ENCODE measurements at places on chromosomes 1 and 21.

DNA sequence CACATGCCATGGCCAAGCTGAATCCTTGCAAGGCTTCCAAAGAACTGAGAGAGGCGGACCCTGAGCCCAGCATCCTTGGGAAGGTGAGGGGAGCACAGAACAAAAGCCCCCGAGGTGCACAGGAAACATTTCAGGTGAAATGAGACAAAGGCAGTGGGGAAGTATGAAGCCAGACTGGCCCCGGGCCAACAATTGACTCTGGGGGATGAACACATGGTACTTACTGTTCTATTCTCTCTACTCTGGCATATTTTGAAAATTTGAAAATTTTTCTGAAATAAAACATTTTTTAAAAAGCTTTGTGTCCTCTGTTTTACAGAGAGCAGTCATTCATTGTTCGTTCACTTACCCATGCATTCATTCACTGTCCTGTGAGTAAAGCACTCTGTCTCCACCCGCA is 77.7 kb downstream of the GRIK3 start:
- no peak for DNase-seq

GRCh38 chr1:6827630-6828165 is 42.4 kb downstream of the CAMTA1 start:
- DNase-seq = no peak

DNA sequence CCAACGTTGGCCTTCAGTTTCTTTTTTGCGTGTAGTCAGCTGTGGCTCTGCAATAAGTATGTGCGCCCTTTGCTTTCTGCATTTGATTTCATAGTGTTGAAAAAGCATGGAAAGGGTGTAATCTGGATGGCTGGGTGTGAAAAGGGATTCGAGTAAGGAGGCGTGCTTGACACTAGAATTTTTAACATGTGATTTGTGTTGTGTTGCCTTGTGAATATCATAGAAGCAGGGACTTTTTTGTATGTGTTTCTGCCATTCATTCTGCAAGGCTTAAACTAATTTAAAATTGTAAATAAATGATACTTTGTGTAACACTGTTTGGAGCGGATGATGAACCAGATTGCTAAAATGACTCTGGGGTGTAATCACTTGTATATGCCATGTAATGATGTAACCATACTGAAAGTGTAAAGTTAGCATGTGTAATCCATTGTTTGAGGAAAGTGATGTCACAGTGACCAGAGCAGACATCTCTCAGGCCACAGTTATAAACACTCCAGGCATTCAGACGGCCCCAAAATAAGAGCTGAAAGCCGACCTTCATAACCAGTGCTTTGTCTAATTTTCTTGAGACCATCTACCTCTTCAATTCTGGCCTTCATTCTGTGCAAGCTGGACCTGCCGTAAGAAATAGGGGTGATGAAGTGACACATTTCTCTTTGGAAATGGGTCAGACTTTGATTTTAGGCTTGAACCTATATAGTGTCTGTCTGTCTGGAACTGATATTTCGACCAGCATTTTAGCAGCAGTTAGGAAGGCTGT is 618 bp downstream of the SH3BGR start:
- no peak for DNase-seq

- no peak for DNase-seq
Measured at GRCh38 chr1:237858992-237859391, 31.7 kb downstream of the ZP4 start.

DNA sequence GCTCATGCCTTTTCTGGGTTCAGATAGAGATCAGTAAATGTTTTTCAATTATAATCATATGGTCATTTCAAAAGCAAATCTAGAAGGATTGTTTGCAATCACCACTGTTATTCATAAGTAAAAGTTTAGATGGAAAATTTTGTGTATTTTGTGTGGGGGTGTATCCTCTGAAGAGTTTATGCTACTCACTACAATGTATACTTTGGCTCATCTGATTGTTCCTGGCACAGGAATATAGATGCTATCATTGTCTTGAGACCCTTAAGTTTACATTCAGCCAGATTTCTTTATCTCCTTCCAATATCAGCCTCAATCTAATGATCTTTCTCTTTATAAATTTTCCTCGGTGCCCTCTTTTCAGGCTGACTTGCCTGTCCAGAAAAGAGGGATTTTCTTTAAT is 33.0 kb downstream of the ADAMTS1 start:
- DNase-seq = no peak

GRCh38 chr21:14526199-14526598 is 19.9 kb downstream of the SAMSN1 start:
- DNase-seq = no peak

DNA sequence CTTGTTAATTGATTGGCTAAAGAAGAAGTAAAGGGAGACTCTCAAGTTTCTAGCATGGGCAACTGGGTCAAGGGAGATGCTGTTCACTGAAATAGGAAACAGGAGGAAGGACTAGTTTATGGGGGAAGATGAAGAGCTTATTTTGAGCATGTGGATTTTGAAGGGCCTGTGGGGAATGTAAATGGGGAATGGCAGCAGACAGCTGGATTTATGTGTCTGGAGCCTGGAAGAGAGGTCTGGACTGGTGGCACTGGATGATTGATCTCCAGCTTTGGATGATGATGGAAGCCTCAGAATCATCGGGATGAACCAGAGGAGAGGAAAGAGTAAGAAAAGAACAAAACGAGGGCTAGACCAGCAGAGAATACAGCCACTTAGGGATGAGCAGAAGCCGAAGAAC is 54.9 kb upstream of the ENAH start:
- no peak for DNase-seq

- no peak for DNase-seq
Measured at GRCh38 chr1:236108027-236108648, 34.2 kb upstream of the GPR137B start.

DNA sequence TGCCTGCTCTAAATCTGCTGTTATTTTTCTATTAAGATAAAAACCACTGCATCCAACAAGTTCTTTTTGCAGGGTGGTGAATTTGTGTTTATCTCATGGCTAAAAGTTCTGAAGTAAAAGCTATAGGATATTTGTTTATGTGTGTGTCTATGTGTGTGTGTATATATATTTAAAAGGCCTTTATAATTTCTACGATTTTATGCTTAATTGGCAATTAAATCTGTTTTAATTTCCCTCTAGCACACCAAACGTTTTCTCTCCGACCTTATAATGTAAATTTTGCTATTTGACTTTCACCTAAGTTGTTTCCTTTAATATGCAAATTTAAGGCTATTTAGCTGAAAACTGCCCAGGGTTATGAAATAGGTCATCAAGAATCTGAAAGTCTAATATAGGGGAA is 19.8 kb upstream of the HPDL start:
- DNase-seq = no peak

DNA sequence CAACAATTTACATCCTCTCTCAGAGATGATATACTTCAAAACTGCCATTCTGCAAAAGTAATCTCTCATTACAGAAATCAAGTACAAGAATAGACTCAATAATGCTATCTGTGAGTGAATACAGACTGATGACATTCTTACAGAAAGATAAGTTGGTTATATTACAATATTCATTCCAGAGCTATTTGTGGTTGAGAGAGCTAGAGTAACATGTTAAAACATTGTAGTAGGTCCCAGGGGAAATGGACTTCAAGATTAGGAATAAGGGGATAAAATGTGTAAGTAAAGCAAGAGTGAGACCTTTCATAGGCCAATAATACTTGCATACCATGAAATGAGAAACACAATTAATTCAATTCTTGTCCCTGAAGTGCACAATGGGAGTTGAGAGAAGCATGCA is 1.5 kb downstream of the F13B start:
- DNase-seq = no peak

Data from right renal pelvis (tissue), 4 donors.